ENCODE measurements at places on chromosomes 1 and 21.

GRCh38 chr1:24058671-24059455, 53.1 kb downstream of the MYOM3 start:
- DNase-seq, result no peak

DNA sequence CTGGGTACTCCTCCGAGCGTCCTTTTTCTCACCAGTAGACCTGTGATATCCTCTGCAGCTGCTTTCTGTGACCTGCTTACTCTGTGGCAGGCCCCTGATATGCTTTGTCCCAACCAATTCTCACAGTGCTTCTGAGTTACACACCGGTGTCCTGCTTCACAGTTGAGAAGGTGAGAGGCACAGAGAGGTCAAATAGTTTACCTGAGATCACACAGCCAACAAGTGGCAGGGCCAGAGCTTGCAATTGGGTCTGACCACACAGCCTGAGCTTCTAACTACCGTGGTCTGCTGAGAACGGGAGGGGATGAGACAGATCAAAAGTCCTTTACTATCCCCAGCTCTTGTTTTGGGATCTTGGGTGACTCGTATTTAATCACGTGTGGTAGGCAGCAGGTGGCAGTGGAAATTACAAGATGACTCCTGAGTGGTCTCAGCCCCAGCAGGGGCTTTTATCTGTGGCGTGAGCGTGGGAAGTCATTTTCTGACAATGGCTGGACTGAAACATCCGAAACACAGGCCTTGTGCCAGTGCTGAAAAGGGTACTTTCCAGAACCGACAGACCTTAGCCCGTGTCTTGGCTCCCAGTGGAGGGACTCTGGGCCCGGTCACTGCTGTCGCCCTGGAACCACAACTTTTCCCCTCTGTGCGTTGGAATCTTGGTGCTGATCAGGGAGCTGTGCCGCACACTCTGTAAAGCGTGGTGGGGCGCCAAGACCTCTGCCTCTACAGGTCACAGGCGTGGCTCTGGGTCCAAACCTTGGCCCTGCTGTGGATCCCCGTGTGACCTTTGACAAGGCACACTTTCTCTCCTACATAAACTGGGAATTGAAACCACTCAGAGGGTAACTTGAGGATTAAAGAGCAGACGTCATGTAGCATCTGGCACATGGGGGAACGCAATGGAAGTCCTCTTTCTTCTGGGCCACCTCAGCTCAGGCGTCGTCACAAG, 11.9 kb downstream of the THEMIS2 start:
- DNase-seq, result no peak

- DNase-seq, result no peak
Observed at GRCh38 chr1:61451572-61451968, 273.4 kb downstream of the TM2D1 start.

- DNase-seq, result no peak
Observed at GRCh38 chr1:180028864-180029263, 74.3 kb downstream of the CEP350 start.

- DNase-seq, result no peak
Observed at GRCh38 chr1:54679706-54680105, 36.0 kb upstream of the TTC4 start.

DNA sequence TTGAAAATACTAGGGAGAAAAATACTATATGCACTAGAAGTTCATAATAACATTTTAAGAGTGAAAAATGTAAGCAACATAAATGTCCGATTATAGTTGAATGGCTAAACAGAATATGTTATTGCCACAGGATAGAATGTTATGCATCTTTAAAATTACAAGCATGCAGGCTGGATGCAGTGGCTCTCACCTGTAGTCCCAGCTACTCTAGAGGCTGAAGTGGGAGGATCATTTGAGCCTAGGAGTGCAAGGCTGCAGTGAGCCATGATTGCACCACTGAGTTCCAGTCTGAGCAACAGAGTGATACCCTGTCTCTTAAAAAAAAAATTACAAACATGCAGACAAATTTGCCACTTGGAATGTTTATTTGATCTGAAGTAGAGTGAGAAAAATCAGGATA, 3.0 kb upstream of the BATF3 start:
- DNase-seq, result no peak

GRCh38 chr1:153578936-153579335, 13.3 kb upstream of the S100A2 start:
- DNase-seq, result no peak

GRCh38 chr1:155640367-155640766, 30.3 kb downstream of the MSTO1 start:
- DNase-seq, result no peak

DNA sequence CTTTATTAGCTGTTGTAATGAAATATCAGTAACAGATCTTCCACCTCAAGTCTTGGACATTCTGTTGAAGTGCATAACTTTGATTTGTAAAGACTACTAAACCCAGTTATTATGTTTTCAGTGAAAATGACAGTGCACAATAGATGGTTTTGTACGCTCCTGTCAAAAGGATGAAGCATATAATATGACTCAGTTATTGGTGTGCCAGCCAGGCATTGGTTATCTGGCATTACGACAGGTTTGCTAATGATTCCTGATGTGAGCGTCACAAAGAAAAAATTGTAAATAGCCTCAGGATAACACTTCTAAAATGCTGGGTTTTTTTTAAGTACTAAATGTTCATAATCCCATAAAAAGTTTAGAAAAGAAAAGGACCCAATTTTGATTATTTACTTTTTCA, 147.9 kb downstream of the MAGI3 start:
- DNase-seq, result no peak

DNA sequence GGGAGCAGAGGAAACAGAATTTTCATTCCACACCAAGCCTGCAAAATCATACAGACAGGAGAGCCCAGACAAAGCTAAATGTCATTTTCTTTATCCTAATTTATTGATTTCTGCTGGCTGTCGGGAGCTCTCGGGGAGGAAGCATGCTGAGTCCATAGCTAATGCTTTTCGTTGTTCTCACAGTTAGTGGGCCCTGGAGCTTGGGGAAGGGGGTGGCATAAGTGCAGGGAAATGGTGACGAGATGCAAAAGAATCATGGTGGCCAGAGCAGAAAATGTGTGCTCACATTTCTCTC, 202.4 kb downstream of the TOMM20 start:
- DNase-seq, result no peak

DNA sequence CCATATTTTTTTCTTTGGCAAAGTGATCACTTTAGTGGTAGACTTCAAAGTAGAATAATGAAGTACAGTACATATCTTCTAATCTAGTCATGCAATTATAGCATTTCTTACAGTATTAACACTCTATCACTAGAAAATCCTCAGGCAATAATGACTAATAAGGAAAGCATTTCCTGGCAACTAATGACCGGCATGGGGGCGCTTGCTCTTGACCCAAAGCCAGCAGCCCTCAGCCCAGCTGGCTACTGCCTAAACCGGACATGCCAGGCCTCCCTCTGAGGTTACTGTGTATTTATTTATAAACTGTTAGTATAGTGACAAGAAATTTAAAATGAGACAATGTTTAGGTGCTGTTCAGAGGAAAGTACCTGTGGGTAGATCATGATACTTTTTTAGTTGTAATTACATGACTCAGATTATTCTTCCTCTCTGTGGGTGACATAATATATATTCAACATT, 633.8 kb downstream of the PTPRC start:
- DNase-seq, result peak; percentile 83

- DNase-seq, result no peak
Observed at GRCh38 chr1:3074297-3074741, 5.3 kb downstream of the PRDM16 start.

DNA sequence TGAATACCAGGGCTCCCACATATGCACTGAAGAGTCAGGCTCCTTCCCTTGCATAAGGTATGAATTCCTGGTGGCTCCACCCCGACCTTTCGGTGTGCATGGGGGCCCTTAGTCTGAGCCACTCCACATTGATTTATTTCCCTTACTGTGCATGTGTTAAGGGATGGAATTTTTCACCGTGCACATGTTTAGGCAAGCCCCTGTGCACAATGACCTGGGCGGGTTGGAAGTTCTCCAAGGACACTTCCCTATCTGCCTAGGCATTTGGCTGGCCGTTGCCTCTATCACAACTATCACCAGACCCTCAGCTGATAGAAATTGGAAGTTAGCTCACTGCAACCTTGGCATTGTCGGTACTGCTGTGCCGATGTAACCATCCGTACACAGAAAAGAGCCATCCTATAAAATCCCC, 9.7 kb downstream of the S100A6 start:
- DNase-seq, result no peak

- DNase-seq, result peak; percentile 32
Observed at GRCh38 chr1:32742199-32742947, 39.8 kb upstream of the SYNC start.

DNA sequence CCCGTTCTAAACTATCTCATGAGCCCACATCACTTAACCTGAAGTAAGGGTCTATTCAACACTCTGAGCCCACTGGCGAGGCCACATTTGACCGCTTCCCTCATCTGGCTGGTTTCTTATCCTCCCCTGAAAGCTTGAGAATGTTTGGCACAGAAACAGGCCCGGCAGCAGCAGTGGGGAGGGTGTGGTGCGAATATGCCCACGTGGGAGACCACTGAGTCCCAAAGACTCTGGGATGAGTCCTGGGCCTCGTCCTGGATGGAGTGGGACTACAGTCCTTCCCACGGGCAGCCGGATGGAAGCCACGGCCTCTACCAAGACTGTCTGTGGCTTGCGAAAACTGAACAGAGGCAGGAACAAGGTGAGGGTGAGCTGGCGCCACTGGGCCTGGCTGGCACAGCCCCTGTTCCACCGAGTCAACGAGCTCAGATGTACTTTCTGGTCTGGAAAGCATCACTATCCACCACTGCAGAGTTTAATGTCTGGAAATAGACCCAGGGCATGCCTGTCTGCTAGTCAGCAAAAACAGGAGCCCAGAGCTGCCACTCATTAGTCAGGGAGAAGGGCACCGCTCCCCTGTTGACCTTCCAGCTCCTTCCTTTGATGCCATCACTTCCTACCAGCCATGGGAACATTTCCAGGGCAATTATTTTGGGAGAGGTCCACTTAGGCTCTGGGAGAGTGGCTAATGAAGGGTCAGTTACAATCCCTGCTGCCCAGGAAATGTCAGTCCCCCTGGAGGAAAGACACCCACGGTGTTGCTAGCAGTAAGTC, 386.6 kb downstream of the MATN1 start:
- DNase-seq, result no peak

GRCh38 chr1:92087542-92087941, 7.4 kb downstream of the BTBD8 start:
- DNase-seq, result no peak

GRCh38 chr1:224704107-224704735, 88.1 kb downstream of the CNIH3 start:
- no peak for DNase-seq

GRCh38 chr1:95983831-95984230, 737.8 kb upstream of the PTBP2 start:
- DNase-seq, result no peak

DNA sequence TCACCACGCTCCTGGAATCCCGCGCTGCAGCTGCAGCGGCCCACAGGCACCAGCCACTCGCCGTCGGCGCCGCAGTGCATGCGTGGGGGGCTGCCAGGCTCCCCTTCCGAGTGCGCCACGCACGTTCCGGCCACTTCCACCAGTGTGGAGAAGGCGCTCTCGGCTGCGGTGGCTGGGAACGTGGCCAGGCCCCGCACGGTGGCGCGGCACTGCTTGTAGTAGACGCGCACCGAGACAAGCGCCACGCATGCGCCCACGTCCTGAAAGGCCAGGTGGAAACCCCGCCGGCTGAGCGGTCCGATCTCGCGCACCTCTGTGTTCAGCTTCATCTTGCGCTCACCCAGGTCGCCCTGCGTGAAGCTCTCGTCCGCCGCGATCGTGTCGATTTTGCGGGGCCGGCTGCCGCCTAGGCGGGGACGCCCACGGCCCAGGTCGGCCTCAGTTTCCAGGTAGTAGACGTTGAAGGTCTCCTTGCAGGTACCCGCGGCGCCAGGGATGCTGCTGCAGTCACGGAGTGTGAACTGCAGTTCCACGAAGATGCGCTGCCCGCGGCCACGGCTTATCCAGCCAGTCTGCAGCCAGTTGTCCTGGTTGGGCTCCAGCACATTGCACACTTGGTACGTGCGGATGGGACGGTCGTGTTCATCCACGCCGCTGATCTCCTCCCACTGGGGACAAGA, 3.4 kb downstream of the EPHA10 start:
- DNase-seq, result no peak

- no peak for DNase-seq
Observed at GRCh38 chr1:229344937-229345684, 2.3 kb upstream of the CCSAP start.

- no peak for DNase-seq
Observed at GRCh38 chr1:151492120-151492519, 19.1 kb upstream of the CGN start.

GRCh38 chr1:88474555-88475304, 209.3 kb upstream of the PKN2 start:
- DNase-seq, result no peak

DNA sequence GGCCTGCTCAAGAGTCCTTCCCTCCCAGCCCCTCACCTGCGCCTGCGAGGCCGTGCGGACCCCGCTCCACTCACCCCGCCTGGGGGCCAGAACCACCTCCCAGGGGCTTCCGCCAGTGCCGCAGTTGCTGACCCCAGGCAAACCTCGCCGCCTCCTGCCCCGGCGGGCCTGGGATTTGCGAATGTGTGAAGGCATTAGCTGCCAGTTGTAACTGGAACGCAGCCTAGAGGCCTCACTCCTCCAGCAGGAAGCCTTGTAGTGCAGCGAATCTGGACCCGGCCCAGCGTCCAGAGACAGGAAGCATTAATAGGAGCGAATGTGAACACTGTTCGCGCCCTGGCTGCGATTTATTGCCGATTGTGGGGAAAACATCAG, 140.9 kb upstream of the ARHGEF16 start:
- no peak for DNase-seq

DNA sequence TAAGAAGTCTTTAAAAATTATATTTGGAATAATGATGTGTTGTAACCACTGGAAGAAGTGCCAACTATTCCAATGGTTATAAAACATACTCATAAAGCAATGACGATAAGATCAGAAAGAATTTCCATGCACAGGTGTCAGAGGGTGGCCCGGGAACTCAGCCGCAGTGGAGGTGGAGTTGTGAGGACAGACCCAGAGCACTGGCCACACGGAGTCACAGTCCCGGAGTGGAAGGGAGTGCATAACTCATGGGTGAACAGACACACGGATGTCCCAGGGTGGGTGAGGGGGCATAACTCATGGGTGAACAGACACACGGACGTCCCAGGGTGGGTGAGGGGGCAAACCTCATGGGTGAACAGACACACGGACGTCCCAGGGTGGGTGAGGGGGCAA, 2.5 kb downstream of the KRTAP10-4 start:
- DNase-seq, result no peak

- peak; percentile 88 for DNase-seq
Observed at GRCh38 chr21:28959367-28960099, 33.1 kb downstream of the LTN1 start.

GRCh38 chr21:41731081-41731480, 35.8 kb downstream of the RIPK4 start:
- no peak for DNase-seq

DNA sequence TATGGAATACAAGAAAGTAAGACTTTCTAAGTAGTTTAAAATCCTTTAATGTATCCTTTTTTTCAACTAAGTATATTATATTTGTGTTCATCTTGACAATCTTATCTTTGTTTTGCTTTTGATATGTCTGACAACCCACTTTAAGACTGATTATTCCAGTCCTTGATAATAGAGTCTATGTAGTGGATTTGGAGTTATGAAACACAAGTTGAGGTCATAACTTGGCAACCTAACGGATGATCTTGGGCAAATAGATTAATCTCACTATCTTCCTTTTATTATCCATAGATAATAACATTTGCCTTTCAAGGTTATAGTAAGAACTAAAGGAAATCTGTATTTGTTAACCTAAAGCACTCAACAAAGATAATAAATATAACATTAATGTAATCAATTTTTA, 4.8 kb upstream of the GBP2 start:
- no peak for DNase-seq

- DNase-seq, result no peak
Observed at GRCh38 chr1:6002714-6003501, 10.7 kb upstream of the NPHP4 start.

All from ACHN (cell line).